Brain (organoid and tissue), 16 donors: ENCODE measurements at places on chromosomes 11 and 22.

GRCh38 chr22:19412478-19412877 lies 19.1 kb downstream of the HIRA start:
- DNase-seq = no peak

DNA sequence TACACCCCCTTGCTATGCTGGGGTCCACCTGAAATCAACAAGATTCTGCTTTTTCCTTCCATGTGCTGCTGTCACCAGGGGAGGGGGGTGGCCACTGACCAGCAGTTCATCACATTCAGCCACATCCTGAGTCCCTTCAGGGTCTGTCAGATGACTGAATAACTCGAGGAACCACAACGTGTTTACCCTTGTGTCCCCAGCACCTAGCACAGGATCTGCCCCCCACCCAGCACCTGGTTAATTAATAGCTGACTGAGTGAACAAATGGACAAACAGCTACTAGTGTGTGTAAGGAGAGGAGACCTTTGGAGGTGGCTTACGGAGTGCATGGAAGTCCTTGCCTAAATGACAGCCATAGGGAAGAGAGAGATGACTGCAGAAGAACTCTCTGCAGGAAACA lies 119.5 kb upstream of the NCAM1 start:
- DNase-seq = no peak

DNA sequence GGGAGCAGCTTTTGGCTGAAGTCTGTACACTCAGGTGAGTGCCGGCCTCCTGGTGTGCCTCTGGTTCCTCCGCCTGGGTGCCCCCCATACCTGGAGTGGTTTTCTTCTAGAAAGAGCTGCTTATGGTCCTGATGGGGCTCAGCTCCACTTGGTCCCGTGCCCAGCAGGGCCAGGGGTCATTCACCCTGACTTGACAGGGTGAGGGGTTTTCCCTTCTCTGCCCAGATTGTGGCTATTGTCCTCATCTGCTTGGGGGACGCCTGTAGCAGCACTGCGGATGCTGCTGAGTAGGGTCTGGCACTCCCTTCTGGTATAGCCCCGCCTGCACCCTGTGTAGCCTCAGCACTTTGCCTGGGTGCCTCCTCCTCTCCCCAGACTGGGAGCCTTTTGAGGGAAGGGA lies 8.2 kb downstream of the OMP start:
- no peak for DNase-seq

GRCh38 chr11:2443881-2444820 lies at the start of gene TRPM5:
TSS of gene TRPM5 (minus strand) at chr11:2444514. CDS start at chr11:2423036, 21,478 bp downstream.
- DNase-seq = no peak
